ENCODE measurements at places on chromosomes 1 and 21.
A peak's percentile ranks its signal among the peaks of the same experiment; 100 is the strongest.

DNA sequence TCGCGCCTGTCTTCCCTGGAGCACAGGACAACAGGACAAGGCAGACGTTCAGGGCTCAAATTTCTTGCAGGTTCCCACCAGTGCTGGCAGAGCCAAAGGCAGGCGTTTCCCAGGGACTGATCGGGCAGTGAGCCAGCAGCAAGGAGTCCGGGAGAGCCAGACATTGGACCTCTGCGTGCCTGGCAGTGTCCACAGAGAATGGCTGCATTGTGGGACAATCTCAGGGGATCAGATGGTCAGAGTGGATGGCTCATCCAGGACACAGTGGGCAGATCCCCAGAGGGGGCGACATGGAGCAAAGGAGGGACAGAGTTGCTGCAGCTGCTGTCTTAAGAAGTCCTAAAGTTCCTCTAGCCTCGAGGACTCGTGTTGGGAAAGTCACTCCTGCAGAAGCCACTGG is 4.6 kb downstream of the TMEM63A start:
- DNase-seq: no peak

- DNase-seq: no peak
Measured at GRCh38 chr1:56626546-56626945, 18.6 kb upstream of the PRKAA2 start.

GRCh38 chr21:35565204-35565611 is 495.1 kb downstream of the SETD4 start:
- no peak for DNase-seq

DNA sequence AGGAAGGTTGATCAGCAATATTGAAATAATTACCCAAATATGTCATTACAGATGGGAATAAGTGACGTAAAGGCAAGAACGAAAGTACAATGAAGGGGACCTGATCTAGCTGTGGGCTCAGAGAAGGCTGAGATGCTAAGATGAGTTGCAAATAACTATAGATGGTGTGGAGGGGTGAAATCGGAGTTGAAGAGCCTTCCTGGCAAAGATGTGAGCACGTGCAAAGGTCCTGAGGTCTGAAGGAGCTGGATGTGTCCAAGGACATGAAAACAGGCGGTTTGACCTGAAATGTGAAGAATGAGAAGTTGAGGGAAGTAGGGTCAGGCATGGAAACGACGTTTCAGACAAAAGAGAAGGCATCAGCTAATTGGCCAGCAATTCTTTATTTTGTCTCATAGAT is 61.6 kb upstream of the SLC45A1 start:
- no peak for DNase-seq

GRCh38 chr21:44947930-44948331 is 8.1 kb downstream of the SLX9 start:
- DNase-seq: no peak

- peak; percentile 59 for DNase-seq
Measured at GRCh38 chr21:29078869-29079767, 5.7 kb upstream of the CCT8 start.

GRCh38 chr1:229205854-229206253 is 65.1 kb upstream of the RAB4A start:
- DNase-seq: no peak

GRCh38 chr21:41643246-41643966 is 123.4 kb downstream of the RIPK4 start:
- DNase-seq: no peak

GRCh38 chr1:91803847-91804545 is 82.0 kb downstream of the TGFBR3 start:
- DNase-seq: peak; percentile 64

DNA sequence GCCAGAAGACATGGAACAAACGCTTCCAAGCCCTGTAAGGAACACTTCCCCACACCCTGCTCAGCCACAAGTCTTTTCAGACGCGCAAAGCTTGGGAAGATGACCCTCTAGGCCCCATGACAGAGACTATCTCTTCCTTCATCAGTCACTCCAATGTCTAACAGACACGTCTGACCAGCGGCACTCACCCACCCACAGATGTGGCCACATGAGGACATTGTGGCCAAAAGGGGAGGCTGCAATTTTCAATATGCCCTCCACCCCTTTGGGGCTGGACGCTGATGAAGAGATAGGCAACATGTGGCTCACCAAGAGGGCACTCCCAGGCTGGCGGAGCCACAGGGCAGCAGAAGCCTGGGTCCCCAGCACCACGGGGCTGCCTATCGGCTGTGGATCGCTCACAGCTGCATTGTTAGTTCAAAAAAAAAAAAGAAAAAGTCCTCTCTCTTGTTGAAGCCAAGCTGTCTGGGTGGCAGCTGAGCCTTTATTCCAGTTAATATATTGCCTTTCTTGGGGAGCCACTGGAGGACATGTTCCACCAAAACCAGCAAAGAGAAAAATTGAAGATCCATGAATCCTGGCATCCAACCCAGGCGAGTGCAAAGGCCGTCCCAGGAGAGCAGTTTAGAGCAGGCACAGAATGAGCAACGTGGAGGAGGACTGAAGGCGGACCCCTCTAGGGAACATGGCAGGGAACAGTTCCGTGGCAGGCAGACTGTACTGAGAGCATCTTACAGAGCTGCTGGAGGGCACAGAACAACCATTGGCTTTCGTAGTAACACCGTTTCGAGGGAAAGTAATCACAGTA is 52.7 kb upstream of the GPR153 start:
- DNase-seq: no peak

GRCh38 chr21:41406340-41406739 is 19.7 kb upstream of the MX1 start:
- DNase-seq: no peak
